ENCODE measurements at places on chromosomes 11 and 22. TPM values are rescaled to one million over a fixed set of nuclear protein-coding genes. Genes with fewer than 3 reads are reported as not detected.

GRCh38 chr11:68454767-68455166 lies 5.8 kb upstream of the PPP6R3 start:
- DNase-seq: no peak
- H3K4me3 ChIP-seq: no peak overlapping the region
- no peak overlapping the region for H3K27ac ChIP-seq
- no peaks in the 10 kb centered on the region for H3K27me3 ChIP-seq
- H3K36me3 ChIP-seq: no peaks in the 10 kb centered on the region

DNA sequence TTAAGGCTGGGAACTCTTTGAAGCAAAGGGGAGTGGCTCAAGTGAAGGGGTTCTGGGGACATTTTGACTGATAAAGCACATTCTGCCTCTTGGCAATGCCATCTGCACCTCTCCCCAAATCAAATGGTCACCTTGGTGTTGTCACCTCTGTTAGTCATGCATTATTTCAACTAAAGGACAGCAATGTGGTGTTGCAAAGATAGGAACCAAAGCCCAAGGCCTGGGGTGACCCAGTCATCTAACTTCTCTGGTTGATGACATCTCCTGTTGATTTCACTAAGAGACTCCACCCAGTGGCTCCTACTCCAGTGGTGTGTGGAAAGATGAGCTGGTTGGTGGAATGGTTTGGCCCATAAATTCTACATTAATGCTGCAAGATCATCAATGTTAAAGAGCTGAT lies 7.8 kb upstream of the MS4A1 start:
- H3K4me1 ChIP-seq: no peaks in the 10 kb centered on the region
- no peak overlapping the region for H3K4me3 ChIP-seq

DNA sequence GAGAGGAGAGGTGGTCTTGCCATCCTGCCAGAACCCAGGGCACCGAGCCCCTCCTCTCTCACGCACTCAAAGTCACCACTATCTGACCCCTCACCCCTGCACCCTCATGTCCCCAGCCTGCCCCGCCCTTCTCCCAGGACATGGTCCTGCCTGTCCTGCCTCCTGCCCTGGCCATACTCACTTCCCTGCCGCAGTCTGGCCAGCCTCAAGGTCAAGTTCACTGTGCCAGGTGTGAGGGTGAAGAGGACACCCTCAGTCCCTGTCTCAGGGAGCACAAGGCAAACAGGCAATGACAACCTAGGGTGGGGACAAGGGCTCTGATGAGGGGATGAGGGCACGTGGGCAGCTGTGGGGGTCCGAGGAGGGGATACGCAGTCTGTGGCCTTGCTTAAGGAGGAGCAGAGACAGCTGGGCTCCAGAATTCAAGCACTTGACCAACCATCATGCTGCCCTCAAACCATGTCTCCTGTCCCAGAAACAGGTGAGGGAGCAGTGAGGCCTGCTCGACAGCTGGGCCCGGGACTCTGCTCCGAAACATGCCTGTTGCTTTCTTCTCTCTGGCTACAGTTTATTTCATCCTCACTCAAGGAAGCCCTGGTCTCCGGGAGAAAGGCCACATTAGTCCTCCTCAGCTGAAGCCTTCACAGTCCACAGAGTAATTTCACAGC lies 36.6 kb downstream of the PDGFB start:
- DNase-seq: no peak
- H3K27ac ChIP-seq: no peak overlapping the region

DNA sequence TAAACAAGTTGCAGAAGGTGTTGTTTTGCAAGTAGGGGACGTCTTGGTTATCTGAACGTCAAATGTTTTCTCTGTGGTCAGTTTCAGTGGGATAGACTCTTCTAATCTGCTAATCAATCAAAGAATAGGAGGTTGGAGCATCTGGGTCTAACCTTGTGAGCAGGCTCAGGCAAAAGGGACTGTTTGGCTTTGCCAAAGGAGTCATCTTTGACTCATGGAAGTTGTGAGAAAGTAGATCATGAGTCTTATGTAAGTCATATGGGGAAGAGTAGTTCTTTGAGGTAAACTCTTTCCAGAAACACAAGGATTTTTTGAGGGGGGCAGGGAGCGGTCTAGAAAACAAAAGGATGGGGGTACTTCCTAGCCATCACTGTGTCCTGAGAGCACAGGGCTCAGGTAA lies 27.1 kb upstream of the TOP3B start:
- H3K27ac ChIP-seq: no peak overlapping the region
- no peak overlapping the region for H3K4me3 ChIP-seq
- no peak for DNase-seq
- H3K27me3 ChIP-seq: no peaks in the 10 kb centered on the region
- H3K36me3 ChIP-seq: no peaks in the 10 kb centered on the region

GRCh38 chr11:35147235-35147634 lies 8.3 kb downstream of the CD44 start:
- H3K27me3 ChIP-seq: no peaks in the 10 kb centered on the region
- no peak for DNase-seq
- H3K4me1 ChIP-seq: no peaks in the 10 kb centered on the region
- no peak overlapping the region for H3K27ac ChIP-seq

DNA sequence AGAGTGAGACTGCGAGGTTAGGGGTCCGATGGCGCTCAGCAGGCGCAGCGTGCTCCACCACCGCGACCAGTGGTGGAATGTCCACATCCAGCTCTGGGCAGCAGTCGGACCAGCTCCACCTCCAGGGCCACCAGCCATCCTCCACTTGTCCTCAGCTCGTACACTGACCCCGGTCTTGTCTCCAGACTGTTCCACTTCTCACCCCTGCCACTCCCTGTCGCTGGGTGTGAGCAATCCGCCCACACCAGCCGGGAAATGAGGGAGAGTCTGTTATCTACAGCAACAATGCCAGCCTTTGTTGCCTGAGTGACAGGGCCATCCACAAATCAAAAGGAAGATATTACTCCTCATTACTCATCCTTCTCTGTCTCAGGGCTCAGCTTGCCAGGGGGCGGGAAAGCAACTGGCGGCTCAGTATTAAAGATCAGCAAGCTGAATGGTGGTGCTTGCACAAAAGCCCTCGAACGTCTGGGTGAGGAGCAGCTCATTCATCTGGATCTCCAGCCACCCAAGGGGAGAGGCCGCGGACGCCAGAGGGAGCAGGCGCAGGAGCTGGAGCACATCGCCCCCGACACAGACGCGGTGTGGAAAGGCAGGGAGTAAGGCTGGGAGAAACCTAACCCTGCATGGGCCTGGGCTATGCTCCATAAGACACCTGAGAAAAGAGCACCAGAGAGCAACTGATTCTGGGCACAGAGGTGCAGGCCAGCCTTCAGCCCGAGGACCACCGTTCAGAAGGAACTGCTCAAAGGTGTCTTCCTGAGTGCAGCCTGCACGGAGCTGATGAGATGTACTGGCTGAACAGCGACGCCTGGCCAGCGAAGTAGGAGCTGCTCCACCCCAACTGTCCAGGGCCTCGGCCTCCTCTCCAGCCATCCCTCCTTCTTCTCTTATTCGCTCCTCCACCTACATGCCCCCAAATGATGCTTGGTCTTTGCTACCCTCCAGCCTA lies 21.9 kb downstream of the IGSF9B start:
- no peaks in the 10 kb centered on the region for H3K27me3 ChIP-seq
- H3K4me3 ChIP-seq: no peak overlapping the region

DNA sequence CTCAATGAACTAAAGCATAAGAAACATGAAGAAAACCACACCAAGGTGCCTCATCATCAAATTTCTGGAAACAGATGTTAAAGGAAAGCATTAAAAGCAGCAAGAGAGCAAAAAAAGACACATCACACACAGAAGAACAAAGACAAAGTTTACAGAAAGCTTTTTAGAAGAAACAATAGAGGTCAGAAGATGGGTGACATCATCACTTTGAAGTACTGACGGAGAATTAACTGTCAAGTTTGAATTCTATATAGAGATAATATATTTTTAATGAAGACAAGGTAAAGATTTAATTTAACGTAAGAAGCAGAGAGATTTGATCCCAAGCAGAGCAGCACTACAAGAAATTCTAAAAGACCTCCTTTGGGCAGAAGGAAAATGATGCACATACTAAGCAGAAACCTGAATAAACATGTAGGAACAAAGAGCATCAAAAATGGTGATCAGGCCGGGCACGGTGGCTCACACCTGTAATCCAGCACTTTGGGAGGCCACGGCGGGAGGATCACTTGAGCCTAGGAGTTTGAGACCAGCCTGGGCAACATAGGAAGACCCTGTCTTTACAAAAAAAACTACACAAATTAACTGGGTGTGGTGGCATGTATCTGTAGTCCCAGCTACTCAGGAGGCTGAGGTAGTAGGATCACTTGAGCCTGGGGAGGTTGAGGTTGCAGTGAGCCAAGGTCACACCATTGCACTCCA lies 63.3 kb upstream of the RTL6 start:
- H3K27ac ChIP-seq: no peak overlapping the region
- no peaks in the 10 kb centered on the region for H3K4me1 ChIP-seq

- no peak for DNase-seq
- no peak overlapping the region for H3K4me3 ChIP-seq
- H3K27ac ChIP-seq: no peak overlapping the region
- H3K36me3 ChIP-seq: peaks cover 12% of the 10 kb centered on the region
Measured at GRCh38 chr11:587978-588380, 11.7 kb downstream of the PHRF1 start.

DEPDC7 gene
- total RNA-seq: 8.9 TPM

TMEM191C gene
- total RNA-seq: 6.0 TPM

SHISAL1 gene
- total RNA-seq: 7.8 TPM

THY1 gene
- 39.7 TPM for total RNA-seq

CCDC88B gene
- total RNA-seq: 3.0 TPM

OR8G5 gene
- not detected for total RNA-seq
